NCI-H1694 (cell line): ENCODE measurements at places on chromosomes 3 and 15.

DNA sequence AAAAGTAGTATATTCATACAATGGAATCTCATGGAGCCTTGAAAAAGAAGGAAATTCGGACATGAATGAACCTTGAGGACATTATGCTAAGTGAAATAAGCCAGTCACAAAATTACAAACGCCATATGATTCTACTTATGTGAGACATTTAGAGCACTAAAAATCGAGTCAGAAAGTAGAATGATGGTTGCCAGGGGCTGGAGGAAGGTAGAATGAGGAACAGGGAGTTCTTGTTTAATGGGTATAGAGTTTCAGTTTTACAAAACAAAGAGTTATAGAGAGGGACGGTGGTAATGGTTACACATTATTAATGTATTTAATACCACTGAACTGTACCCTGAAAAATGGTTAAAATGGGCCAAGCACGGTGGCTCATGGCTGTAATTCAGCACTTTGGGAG is 19.5 kb downstream of the UBXN7 start:
- no peak for DNase-seq

DNA sequence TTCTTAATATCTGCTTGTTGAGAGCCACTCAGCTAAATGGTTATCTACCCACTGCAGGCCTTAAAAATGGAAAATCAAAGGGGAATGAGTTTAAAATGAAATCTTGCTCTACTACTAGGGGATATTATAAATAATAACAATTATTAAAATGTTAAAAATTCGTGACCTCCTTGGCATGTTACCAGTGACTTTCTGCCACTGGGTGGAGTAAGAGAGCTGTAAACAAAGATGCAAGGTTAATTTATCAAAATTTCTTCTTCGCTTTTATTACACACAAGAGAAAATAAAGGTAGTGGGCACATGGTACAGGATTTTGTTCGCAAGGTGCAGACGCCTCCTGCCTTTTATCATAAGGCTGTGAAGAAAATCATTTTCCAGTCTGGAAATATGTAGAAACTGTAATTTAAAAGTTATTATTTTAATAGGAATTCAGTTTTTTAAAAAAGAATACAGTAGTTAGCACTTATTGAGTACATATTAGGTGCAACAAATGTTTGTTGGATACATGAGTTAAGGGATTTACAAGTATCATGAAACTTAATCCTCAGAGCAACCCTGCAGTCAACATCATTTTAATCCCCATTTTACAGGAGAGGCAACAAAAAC is 272.6 kb downstream of the SUCLG2 start:
- DNase-seq: no peak

DNA sequence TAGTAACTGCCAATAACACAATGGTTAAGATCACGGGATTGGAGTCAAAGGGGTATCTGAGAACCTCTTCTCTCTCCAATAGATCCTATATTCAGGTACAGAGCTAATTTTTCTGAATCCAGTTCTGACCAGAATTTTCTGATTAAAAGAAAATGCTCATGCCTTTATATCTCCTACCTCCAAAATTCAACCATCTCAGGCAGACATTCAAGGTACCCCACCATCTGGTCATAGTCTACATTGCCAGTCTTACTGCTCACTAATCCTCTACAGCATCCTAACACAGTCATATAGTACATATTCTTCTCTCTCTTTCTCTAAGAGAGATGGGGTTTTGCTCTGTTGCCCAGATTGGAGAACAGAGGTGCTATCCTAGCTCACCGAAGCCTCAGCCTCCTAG is 59.1 kb downstream of the LSAMP start:
- no peak for DNase-seq

GRCh38 chr15:58724466-58724865 is 25.0 kb downstream of the ADAM10 start:
- DNase-seq: no peak

GRCh38 chr15:44695294-44695693 is 15.8 kb downstream of the PATL2 start:
- no peak for DNase-seq

GRCh38 chr3:118811236-118811732 is 223.4 kb downstream of the IGSF11 start:
- DNase-seq: no peak
